ENCODE measurements at places on chromosomes 11 and 22. TPM values are rescaled to one million over a fixed set of nuclear protein-coding genes. Genes with fewer than 3 reads are reported as not detected.

- no peak for DNase-seq
Measured at GRCh38 chr22:44915441-44915840, 94.4 kb downstream of the PHF21B start.

DNA sequence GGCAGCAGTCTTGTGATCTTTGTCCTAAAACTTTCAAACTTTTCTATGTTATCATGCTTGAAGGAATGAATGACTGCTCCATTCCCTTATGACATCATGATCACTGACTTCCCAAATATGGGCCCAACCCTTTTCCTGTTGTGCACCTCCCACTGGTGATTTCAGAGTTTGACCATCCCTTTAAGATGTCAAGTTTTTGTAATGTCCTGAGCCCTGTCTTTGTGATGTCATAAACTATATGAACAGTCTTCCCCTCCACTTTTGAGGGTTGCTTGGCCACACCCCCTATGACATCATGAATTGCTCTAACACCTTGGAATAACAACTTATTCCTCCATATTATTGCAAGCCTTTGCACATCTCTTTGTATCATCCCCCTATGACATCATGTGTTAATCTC lies 16.5 kb upstream of the NUCB2 start:
- DNase-seq, result no peak

OR2AG2 gene
- under 0.01 TPM for total RNA-seq

ADORA2A gene
- total RNA-seq, result 3.0 TPM

VPS51 gene
- 186 TPM for total RNA-seq

GRCh38 chr11:107696140-107696539 lies 15.7 kb downstream of the SLN start:
- DNase-seq, result no peak

- no peak for DNase-seq
Measured at GRCh38 chr11:76910620-76911414, 50.1 kb downstream of the ACER3 start.

DNA sequence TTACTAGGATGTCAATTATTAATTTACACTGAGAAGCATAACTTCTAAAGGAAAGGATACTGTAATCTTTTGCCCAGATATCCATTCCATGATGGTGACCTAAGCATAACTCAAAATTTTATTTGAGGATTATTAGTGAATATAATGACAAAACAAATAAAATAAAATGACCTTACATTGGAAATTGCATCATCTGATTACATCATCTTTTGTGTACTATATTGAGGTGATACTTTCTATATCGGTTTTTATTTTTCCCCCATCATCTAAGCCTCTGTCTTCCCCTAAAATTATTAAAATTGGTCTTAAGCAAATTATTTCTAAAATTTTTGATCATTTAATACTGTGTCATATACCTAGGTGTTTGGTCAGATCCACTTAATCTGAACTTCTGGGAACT lies 150.1 kb upstream of the CTSC start:
- DNase-seq, result no peak

GRCh38 chr22:30870451-30871345 lies 97.9 kb downstream of the MORC2 start:
- no peak for DNase-seq

DNA sequence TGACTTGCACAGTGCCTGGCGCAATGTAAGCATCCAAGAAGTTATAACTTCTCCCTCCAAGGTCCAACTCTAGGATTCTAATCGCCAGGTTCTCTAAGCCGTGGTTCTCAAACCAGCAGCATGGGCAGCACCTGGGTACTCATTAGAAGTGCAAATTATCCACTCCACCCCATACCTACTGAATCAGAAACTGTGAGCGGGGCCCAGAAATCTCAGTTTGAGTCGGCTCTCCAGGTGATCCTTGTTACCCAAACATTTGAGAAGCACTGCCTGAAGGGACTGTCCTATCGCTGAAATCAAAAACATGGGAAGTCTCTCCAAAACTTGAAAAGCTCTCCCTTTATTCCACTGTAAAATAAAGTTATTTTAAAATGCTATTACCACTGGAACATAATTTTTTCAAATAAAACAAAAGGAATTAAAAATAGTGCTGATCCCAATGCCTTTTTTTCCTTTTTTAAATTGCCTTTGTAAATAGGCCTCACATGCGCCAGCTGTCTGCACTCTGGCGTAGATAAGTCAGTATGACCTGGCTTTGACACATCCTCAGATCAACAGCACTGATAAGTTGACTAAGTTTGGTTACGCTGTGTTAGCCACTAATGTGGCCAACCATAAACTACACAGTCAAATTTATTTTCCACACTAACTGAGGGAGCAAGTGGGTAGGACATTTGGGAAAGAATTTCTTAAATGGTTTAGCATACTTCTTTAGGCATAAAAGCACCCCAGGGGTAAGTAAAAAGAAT lies 8.4 kb upstream of the CTR9 start:
- peak; percentile 40 for DNase-seq

DNA sequence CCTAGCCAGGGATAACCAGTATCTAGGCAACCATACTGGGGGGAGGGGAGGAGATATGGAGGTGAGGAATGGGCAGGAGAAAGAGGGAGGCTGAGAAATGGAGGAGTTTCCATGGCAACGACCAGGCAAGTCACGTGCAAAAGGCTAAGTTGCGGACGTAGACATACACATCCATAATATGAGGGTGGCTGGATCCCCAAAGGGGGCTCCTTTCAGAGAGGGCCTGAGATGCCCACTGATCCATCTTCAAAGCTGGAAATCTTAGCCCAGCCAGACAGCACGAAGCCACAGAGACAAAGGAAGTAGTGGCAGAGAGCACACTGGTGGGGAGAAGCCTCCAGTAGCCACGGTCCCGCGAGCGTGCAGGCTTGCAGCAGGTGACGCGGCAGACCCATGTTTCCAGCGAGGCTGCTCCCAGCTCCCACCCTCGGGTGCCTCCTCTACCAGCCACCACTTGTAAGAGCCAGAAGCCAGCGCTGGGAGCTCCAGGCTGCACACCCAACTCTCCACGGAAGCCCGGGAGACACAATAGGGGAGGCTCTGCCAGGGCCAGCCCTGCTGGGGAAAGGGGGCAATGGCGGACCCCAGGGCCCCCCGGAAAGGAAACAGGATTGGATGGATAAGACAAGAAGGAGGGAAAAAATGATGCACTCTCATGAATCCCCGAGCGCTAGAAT lies 938 bp downstream of the FXYD6 start:
- no peak for DNase-seq

DNA sequence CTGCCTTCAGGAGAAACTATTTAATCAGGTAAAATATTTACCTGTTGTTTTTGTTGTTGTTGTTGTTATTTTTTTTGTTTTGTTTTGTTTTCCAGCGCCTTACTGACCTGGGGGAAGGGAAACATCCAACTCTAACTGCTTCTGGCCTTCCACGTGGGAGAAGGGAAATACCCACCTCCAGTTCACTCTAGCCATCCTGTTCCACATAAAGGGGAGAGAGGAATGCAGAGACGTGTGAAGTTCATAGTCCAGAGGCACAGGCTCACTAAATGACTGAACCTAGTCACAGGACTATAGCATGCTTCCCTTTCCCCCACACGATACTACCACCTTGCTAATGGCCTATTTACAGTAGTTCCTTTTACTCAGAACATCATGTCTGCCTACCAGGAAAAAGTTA lies 72.4 kb upstream of the VSTM5 start:
- DNase-seq, result no peak

YAP1 gene
- 109 TPM for total RNA-seq

DNA sequence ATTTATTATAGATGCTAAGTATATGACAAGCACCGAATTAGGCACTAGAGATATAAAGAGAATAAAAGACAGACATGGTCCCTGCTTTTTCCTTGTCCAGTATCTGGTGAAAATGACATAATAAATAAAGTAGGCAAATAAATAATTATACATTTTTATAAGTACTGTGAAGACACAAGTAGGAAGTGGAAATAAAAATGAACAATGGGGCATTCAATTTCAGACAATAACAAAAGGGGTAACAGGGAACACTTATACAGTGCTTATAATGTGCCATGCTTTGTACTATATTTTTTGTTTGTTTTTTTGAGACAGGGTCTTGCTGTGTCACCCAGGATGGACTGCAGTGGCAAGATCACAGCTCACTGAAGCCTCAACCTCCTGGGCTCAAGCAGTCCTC lies 4.3 kb downstream of the KBTBD3 start:
- DNase-seq, result no peak

DNA sequence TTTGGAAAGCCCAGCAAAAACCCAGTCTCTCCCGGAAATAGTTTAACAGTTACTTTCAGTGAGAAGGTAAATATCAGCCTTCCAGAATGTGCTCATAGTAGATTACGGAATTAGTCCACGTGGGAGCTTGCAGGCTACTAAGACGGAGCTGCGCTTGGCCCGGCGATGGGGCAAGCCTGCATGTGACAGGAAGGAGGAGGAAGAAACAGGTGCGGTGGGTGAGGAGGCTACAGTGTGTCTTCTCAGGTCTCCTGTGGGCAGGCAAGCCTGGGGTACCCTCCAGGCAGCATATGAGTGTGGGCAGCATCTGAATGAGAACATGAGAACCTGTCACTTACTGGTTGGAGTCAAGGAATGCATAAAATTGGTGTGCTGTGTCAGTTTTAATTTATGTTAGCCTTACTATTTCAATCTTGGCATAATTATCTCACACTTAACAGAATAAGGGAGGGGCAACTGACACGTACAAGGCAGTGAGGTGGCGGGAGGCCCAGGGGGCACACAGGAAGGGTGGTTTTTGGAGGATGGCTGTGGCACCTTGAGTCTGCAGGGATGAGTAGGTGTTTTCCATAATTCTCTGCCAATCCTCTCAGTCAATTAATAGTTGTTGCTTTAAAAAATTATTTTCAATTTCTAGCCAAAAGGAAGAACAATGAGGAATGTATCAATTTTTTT lies 35.7 kb downstream of the CLMP start:
- no peak for DNase-seq

DNA sequence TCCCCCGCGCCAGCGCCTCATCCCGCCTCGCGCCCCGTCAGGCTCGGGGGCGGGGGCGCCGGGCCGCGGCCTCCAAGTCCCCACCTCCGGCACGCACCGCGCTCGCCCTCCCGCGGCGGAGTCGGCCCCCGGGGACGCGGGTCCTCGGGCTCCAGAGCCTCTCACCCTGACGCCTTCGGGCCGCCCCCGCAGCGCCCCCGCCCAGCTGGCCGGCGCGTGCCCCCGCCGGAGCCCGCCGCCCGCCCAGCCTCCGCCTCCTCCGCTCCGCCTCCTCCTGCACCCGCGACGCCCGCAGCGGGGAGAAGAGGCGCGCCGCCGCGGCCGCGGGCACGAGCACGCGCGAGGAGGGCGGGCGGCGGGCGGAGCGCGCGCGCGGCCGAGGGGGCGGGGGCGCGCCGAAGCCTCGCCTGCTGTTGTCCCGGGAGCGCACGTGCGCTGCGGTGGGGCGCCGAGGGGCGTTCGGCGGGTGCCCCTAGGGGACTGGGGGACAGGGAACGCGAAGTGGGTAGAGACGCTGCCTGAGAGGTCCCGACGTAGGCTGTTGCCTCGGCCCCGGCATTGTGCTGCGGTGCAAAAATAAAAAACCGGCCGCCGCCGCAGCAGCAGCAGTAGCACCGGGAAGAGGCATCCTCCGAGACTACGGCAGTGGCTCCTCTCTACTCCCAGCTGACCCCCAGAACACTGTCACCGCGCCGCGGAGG lies 87.4 kb upstream of the ARHGAP32 start:
- peak; percentile 41 for DNase-seq

- DNase-seq, result no peak
Measured at GRCh38 chr11:75592715-75593114, 30.7 kb downstream of the SERPINH1 start.

DNA sequence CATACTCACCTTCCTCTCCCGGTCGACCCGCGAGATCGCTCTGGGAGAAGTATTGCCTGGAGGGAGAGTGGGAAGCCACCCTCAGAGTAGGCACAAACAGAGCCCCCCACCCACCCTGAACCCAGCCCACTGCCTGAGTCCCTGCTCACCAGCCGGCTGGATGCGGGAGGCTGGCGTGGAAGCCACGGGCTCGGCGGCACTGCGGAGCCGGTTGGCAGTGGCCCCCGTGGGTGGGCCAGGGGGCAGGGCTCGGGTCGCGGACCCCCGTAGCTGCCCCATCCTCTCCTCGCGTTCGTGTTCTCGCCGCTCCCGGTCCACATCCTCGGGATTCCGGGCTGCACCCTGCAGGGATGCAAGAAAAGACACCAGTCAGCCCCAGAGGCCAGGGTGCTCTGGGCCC lies 21.4 kb upstream of the TMEM184B start:
- DNase-seq, result no peak

KDELR3 gene
- 32.9 TPM for total RNA-seq

GRCh38 chr11:65354265-65355012 lies at the start of gene TIGD3:
TIGD3 (plus strand) TSS chr11:65354751; CDS start chr11:65355809, 1,058 bp downstream.
- DNase-seq, result peak; percentile 96

- DNase-seq, result peak; percentile 22
Measured at GRCh38 chr11:94129512-94130297, 1.1 kb downstream of the PANX1 start.

GRCh38 chr22:43745411-43745770 lies 66.7 kb downstream of the EFCAB6 start:
- no peak for DNase-seq

GRCh38 chr22:35349704-35350538 lies 31.0 kb upstream of the HMOX1 start:
- DNase-seq, result peak; percentile 21

DNA sequence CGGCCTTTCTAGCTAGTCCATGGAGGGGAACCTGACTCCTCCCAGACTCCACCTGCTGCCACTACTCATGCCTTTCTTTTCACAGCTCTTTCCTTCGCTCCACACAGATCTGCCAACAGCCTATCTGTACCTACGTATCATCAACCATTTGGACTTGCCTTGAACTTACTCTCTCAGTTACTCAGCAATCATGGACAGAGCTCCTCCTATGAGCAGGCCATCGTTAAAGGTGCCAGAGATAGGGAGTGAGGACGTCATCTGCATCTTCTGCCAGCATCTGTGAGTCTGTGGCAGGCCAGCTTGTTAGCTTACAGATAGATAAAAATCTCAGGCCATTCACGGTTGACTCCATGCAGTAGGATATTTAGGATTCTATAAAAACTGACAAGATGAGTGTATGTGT lies 162.9 kb upstream of the ZBED5 start:
- DNase-seq, result no peak

DNA sequence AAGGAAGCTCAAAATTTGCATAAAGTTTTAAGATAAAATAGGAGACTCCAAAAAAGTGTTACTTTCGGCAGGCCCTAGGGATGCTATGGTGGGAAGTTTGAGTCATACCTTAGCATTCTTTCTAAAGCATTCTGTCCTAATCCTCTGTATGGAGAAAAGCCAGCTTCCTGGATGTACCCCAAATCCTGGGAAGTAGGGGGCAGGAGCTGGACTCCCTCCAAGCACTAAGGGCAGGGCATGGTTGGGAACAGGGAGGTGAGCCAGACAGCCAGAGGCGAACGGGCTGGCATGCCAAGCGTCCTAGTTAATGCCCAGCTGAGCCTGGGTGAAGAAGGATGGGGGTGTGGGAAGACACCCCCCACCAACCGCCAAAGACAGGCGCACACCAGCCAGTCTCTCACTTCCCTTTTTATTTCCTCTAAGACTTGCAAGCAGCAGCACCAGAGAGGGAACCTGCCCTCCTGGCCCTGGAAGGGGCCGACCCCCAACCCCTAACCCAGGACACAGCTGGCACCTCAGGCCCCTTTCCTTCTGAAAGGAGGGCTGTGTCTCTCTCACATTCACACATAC lies 23.9 kb downstream of the RTN4RL2 start:
- DNase-seq, result no peak

GRCh38 chr11:17277024-17277584 lies 565 bp downstream of the NUCB2 start:
- DNase-seq, result peak; percentile 36

- no peak for DNase-seq
Measured at GRCh38 chr11:120595557-120595956, 84.0 kb downstream of the GRIK4 start.

- DNase-seq, result peak; percentile 38
Measured at GRCh38 chr11:122653916-122654585, 1.5 kb upstream of the UBASH3B start.
